ENCODE measurements at places on chromosomes 16 and 17.
A peak's percentile ranks its signal among the peaks of the same experiment; 100 is the strongest.

DNA sequence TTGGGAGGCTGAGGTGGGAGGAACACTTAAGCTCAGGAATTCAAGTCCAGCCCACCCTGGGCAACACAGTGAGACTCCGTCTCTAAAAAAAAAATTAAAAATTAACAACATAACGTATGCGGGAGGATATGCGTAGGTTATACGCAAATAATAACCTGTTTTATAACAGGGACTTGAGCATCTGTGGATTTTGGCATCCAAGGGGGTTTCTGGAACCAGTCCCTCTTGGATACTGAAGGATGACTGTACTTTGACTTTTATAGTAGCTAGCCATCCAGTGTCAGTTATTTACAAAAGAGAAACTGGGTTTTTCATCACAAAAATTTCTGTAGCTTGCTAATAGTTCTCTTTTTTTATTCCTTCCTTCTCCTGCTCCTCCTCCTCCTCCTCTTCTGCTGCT is 64.5 kb downstream of the TNRC6C start:
- DNase-seq: no peak

DNA sequence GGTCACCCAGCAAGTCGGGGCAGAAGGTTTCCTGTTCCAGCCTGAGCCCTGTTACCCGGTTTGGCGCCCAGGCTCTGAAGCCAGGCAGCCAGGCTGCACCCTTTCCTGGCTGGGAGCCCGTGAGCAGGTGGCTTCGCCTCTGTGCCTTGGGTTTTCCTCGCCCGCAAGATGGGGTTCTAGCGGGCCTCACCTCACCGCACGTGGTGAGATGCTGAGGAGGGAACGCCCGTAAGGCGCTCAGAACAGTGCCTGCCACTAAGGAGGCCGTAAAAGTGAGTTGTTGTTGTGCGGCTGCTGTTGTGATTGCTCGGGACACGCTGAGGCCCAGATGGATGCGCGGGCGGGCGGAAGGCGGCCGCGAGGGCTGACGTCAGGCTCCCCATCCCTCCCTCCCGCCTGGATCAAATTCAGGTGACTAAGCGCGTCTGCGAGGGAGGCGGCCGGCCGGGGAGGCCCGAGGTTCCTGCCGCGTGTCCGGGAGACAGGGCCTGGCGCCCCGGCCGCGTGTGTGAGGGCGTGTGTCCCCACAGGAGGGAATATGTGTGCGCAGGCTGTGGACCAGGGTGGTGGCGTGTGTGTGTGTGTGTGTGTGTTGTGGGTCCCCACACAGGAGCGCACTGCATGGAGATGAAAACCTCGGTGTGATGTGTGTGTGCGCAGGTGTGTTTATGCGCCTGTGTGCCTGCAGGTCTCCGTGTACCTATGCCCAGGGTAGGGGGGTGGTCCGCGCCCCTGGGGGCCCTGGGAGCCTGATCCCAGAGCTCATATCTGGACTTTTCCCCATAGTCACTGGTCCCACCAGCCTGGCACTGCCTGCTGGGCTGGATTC is 4.3 kb downstream of the CAMKK1 start:
- peak; percentile 21 for DNase-seq

- no peak for DNase-seq
Observed at GRCh38 chr17:31431852-31432658, 40.6 kb downstream of the RAB11FIP4 start.

DNA sequence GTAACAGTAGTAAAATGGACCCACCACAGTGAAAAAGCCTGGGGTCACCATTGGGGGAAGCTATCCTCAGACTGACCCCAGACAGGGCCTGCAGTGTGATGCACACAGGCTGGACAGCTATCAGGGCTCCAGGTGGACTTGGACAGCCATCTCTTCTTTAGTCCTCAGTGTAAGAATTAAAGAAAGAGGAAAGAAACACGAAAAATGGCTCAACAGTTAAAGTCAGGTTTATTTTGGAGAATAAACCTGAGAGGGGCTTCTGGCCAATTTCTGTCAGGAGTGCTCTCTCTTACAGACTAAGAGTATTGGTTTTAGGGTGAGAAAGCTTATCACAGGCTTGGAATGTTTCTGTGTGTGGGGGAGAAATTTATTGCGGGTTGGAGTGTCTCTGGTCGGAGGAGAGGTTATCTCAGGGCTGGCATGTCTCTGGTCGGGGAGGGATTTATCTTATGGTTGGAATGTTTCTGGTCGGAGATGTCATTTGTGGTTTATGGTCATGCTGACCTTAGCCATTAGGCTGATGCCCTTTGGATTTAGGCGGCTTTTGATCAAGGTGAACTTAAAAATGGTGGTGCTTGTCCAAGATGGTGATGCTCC is 10.8 kb upstream of the B4GALNT2 start:
- no peak for DNase-seq

DNA sequence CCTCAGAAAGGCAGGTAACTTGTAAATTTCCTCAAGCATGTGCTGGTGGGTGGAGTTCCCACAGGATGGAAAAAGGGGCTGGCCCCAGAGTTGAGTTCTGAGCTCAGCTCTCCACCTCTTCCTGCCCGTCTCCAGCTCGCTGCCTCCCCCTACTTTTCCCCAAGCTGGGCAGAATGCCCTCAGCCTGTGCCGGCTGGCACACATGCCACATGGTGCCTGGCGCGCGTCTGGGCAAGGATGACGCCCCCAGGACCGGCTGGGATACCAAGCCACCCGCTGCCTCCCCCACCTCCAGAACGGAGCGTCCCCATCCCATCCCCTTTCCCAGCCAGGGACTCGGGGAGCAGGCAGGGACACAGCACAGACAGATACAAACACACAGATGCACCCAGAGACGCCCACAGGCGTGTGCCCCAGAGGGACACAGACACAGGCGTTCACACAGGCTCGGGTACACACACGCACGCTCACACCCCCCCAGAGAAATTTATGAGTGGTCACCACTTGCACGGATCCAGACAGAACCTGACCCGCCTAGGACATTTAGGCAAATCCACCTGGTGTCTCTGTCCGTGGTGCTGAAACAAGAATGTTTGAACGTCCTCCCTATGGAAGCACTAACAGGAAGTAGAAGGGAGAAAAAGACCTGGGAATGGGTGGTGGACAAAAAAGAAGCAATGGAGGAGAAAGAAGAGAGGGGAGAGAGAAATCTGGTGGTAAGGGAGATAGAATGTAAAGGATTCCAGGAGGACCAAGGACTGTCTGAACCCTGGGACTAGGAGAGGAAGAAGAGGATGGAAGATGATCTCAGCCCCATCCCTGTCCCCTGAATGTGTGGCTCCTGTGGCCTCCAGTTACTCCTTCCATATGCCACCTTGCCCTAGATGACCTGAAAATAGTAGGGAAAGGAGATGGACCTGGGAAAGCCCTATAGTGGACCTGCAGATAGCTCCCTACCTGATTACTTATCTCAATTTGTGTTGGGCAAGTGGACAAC is 15.5 kb downstream of the NEUROD2 start:
- no peak for DNase-seq

- DNase-seq: no peak
Observed at GRCh38 chr17:81722184-81723120, 10.4 kb downstream of the SLC25A10 start.

DNA sequence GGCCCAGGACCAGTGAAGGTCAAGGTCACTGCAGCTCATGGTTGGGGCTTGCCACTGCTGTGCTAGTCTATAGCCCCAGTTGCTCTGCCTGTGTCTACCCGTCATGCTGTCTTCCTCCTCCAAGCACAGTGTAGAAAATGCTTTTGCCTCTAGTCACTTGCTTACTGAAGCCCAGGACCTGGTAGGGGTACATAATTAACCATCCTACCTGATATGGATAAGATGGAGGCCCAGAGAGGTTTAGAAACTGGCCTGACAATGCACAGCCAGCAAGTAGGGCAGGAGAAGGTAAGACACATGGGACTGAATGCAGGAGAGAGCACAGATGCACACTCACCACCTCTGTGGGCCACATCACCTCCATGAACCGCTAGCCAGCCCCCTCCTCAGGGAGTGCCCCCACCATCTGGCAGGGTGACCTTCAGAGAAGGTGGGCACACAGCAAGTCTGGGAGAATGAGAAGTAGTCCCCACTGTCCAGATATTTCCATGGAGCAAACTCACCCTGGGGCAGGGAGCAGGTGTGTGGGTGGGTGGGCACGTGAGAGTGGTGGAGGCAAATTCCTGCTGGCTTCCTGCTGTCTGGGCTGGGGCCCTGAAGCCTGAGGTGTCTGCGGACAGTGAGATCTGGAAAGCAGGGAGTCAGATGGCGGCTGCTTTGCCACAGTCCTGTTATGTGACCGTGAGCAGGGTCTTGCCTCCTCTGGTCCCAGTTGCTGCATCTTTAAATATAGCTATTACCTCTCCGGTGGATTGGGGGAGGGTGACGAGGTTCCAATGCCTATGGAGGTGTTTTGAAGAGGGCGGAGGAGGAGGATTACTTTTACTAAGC is 1.0 kb downstream of the CX3CL1 start:
- DNase-seq: no peak

DNA sequence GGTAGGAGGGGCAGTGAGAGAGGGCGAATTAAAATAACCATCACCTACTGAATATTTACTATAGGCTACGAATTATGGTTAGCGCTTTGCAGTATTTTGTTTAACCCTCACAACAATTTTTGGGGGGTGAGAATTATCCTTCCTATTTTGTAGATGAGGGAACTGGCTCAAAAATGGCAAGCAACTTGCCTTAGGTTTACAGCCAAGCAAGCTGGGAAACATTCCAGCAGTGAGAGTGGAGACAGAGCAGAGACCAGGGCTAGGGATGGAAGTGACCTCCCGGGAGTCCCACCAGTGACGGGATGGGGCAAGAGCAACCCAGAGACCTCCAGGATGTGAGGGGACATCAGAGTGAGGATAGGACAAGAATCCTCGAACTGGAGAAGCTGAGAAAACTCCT is 352 bp upstream of the VMO1 start:
- DNase-seq: no peak

- DNase-seq: no peak
Observed at GRCh38 chr17:42251115-42251514, 25.1 kb downstream of the STAT5B start.

- no peak for DNase-seq
Observed at GRCh38 chr17:43465049-43465448, 18.7 kb upstream of the DHX8 start.

DNA sequence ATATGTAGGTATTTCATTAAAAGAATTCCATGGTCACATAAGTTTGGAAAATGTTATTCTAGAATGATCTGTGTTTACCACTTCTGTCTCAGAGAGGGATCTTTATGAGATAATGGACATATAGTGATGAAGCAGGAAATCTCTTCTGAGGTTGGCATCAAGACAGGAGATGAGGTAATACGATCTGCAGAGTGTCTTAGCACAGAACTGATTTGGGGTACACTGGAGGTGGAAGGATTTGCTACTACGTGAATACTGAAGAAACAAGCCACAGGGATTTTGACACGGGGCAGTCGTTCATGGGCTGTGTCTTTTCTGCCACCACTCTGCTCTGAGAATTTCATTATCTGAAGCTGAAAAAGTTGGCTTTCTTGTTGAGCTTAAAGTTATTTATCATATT is 5.5 kb downstream of the CBFB start:
- DNase-seq: no peak

DNA sequence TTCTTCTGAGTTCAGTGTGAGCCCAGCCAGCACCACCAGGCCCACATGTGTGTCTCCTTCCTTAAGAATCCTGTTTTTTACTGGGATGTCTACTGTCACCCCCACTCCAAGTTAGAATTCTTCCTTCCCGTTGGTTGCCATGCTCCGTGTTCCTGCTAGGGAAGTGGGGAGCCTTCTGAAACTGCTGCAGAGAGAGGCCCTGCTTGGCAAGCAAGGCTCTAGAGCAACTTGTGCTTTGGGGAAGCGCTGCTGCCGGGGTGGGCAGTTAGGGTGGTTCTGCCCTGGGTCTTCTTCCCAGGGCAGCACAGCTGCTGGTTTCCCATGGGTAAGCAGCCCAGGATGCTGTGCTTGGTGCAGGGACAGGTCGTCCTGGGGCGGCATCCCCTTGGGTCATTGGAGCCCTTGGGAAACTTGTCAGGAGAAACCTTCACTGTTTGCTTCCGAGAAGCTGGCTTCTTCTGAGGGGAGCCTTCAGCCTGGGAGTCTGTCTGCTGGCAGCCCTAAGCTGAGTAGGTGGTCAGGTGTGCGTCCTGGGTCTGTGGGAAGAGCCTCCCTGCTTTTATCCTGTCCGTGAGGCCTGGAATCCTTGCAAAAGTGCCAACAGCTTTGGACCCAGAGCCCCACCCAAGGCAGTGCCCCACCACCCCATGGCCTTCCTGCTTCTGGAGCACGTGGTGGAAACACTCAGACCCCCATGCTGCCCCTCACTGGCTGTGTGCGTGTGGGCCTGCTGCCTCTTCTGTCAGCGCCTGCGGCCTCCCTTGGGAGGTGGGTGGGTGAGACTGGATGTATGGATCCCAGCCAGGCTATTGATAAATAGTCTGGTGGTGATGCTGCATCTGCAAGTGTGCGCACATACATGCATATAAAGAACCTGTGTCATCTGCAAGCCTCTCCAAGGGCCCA is 71.8 kb downstream of the PLD6 start:
- no peak for DNase-seq

- DNase-seq: no peak
Observed at GRCh38 chr16:28873543-28874201, 4.6 kb upstream of the ATP2A1 start.

DNA sequence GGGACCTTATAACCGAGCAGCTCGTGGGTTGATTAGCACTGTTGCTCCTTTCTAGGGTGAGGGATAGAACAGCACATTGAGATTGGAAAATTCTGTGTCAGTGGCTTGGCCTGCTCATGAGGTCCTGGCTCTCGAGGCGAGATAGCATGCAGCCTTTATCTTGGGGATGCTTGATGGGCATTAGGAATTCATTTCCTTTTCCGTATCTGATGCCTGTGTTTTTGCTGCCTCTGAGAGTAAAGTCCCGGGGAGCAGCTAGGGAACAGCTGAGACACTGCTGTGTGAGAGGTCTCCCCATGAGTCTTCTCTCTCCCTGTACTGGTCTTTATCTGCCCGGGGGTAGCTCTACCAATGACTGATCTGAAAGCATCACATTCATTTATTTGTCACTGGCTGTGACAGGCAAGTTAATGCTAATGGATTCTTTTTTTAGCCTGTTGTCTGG is 14.5 kb downstream of the MSI2 start:
- DNase-seq: no peak

GRCh38 chr17:49696233-49696761 is 11.5 kb downstream of the SLC35B1 start:
- DNase-seq: no peak

DNA sequence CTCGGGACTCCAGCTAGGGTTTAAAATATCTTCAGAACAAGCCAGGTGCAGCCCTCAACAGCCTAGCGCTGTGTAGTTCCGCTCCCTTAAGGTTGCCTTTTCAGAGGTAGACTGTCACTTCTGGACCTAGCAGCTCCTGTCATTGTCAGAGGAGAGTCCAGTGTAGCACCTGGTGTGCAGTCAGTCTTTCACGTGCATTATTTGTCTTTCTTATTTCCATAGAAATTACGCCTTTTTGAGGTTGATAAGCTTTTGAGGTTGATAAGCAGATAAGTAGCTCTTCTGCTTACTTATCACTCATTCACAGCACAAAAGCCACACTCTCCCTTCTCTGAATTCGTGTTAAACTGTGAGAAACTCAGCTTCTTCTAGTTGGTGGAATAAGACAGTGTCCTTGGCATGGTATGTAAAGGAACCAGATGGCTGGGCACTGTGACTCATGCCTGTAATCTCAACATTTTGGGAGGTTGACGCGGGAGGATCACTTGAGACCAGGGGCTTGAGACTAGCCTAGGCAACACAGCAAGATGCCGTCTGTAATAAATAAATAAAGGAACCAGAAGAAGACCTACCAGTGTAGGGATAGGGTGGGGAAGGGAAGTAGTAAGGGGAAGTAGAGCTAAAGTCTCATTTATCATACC is 10.2 kb downstream of the EEF2K start:
- no peak for DNase-seq

- no peak for DNase-seq
Observed at GRCh38 chr17:9936095-9936494, 31.0 kb upstream of the RCVRN start.
